ENCODE measurements at places on chromosomes 16 and 17.

- no peak for DNase-seq
These were observed 44.0 kb downstream of the NSRP1 start for GRCh38 chr17:30160419-30161172.

- DNase-seq, result no peak
These were observed 93.1 kb upstream of the TMEM97 start for GRCh38 chr17:28225867-28226266.

GRCh38 chr16:27756206-27756970 lies 206.4 kb downstream of the KATNIP start:
- no peak for DNase-seq

DNA sequence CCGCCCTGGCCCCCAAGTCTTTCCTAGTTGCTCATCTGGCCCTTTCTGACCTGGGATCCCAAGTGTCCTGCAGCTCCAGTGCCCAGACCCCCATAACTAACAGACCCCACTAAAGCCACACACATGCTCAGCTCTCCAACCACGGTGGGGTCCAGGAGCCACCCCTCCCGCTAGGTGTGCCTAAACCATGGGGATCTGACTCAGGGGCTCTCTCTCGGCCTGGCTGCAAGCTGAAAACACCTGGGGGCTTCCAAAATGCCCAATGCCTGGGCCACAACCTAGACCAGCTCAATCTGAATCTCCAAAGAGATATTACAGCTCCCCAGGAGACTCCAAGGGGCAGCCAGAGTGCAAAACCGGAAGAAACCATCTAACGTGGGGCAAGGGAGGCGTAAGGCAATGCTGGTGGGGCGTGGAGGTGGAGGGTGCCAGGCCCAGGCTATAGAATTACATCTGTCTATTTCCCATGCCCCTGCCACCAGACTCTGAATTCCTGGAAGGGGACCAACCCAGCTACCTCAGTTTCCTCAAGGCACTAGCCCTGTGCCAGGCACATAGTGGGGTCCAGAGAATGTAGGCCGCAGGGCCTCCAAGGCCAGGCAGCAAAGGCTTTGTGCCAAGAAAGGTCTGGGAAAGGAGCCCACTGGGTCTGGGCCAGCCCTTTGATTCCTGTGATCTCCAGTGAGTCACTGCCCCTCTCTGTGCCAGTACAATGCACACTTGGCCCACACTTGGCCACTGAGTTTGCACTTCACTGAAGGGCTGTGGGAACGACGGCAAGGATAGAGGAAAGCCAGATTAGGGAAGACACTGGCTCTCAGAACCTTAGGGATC lies 3.3 kb downstream of the CD2BP2 start:
- DNase-seq, result no peak

DNA sequence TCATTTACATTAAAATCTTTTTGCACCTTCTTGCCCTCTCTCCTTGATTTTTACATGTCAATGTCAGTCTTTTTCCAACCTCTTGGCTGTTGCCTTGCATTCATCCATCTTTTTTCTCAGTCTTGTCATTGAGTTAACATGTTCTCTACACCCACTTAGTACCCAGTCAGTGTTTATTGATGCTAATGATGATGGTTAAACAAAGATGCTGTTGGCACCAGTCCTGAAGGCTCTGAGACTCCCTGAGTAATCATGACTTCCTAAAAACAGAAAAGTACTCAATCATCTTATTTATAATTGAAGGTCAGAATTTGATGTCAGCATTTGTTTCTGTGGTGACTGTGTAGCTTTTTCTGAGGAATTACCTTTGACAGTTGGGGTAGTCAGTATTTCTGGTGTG lies 104.5 kb downstream of the NLK start:
- no peak for DNase-seq

DNA sequence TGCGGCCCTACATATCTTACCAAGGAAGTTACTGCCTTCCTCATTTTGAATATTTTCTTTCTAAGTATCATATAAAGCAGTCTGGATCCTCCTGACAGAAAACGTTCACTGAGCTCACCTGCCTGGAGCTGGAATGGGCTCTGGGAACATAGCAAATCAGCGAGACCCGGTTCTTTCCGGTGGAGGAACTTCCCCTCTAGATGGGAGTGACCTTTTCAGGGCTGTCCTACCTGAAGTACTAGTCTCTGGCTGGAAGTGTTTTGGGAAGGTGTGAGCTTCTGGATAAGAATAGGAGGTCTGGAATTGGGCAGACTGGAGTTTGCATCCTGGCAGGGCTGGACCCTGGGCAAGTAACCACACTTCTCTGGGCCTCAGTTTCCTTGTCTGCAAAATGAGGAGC lies 79.3 kb downstream of the SDR42E1 start:
- DNase-seq, result no peak

DNA sequence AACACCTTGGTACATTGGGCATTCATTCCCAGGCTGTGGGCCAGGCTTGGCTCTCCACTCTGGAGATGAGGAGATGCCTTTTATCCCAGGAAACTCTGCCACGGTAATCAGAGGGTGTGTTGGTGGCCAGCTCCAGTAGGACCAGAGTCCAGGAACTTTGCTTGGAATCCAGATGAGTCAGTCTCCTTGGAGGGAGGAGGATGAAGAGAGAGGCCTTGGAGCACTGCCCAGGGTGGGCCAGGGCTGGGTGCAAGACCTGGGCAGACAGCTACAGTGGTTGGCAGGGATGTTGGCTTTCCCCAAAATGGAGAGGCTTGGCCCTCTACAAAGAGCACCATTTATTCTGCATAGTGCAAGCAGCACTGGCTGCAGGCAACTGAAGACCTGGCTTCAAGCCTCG lies 209.0 kb downstream of the RGS9 start:
- DNase-seq, result no peak

GRCh38 chr17:46175891-46176290 lies 17.3 kb downstream of the KANSL1 start:
- no peak for DNase-seq

- DNase-seq, result peak; percentile 47
These were observed 840 bp downstream of the MYO1C start for GRCh38 chr17:1491443-1492248.

DNA sequence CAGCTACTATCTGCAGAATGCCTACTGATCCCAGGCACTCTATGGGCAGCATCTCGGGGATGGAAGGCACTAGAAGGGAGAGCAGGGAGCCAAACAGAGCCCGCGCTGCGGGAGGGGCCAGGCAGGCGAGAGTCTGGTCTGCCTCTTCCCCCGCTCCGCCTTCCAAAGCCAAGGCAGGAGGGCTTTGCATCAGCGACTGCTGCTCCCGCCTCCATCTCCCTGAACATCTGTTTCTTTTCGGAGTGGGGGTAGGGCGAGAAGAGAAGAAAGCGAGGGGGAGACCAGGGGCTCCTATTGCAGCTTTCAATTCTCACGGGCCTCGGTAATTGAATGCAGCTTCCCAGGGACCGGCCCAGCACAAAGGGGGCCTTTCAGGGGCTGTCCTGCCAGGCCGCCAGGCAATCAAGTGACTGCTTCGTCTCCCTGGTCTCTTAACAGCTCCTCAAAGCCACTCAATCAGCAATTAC lies 31.4 kb upstream of the CDC42EP4 start:
- no peak for DNase-seq
